ENCODE measurements at places on chromosomes 1 and 21.

GRCh38 chr1:60952612-60953111, 129.7 kb upstream of the NFIA start:
- DNase-seq, result no peak

GRCh38 chr1:236524895-236525184, 1.1 kb downstream of the LGALS8 start:
- no peak for DNase-seq

DNA sequence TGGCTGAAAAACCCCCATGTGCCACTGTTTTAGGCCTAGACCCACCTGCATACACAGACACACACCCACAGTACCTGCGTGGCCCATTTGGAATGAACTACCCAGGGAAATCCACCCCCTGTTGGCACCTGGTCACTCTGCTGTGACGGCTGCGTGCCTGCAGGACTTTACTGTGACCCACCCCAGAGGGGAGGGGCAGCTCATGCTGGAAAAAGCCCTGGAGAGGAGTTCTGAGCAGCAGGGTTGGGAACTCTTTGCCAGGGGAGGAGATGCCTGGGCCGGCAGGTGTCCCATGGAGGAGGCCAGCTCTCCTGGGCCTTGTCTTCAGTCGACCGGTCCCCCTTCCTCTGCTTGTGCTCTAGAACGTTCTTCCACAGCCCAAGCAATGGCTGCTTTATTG, 87.3 kb upstream of the CSF3R start:
- no peak for DNase-seq

- DNase-seq, result no peak
Observed at GRCh38 chr1:162131400-162132321, 62.2 kb downstream of the NOS1AP start.

DNA sequence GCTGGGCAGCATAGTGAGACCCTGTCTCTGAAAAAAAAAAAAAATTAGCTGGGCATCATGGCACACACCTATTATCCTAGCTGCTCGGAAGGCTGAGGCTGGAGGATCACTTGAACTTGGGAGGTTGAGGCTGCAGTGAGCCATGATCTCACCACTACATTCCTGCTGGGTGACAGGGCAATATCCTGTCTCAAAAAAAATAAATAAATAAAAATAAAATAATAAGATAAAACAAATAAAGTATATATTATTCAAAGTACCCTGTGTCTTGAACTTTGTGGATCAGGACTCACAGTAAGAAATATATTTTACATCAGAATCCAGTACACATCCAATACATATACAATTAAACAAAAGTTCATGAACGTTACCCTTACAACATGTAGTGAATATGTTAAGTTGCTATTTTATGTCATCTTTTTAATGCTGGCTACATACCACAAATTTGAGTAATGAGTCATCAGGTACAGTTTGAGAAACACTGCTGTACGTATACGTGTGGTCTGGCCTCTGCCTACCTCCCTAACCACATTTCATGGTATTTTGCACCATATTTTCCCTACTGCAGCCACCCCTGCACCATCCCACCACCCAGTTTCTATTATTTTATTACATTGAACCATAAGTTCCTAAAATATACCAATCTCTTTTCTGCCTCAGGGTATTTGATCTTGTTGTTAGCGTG, 4.4 kb downstream of the NME7 start:
- peak; percentile 82 for DNase-seq

DNA sequence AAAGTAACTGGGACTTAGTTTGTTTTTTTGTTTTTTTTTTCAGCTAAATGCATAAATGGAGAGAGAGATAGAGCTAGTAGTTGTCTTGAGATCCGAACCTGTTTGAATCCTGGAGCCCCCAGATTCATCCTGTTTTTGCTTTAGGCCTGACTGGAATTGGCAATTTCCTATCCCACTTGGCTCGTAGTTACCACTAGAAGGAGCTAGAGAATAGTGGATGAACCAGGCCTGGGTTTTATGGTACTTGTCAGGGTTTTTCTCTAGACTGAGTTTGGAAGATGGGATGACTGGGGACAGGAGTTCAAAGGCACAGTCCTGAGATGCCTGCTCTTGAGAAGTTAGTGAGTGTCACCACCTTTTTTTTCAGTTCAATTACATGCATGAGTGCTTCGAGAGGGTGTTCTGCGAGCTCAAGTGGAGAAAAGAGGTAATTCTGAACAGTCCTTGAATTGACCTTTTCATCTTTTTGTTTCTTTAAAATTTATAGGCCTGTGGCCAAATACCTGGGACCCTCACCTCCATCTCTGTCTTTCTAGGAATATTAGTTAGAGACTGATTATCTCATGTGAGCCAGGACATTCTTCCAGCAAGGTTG, 23.4 kb downstream of the CELF3 start:
- DNase-seq, result peak; percentile 40

DNA sequence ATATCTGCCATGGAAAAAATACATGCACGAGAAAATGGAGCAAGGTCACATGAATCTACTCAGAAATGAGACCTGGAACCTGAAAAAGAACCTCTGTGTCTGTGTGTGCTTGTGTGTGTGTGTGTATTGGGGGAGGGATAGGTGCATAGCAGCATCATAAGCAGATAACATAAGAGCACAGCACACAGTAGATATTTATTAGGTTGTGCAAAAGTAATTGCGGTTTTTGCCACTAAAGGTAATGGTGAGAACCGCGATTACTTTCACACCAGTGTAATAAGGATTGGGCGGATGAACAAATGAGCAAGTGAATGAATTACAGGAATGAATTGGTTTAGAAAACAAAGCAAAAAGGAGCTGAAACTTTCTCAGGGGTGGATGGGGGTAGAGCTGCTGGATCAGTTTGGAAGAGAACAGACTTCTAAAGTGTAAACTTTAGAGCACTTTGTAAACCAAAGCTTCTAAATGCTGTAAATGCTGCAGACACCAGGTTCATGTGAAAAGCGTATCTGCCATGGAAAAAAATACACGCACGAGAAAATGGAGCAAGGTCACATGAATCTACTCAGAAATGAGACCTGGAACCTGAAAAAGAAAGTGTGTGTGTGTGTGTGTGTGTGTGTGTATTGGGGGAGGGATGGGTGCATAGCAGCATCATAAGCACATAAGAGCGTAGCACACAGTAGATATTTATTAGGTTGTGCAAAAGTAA, 156.9 kb downstream of the TOMM20 start:
- DNase-seq, result no peak

- DNase-seq, result peak; percentile 82
Observed at GRCh38 chr1:43671626-43672330, 21.8 kb downstream of the KDM4A start.

DNA sequence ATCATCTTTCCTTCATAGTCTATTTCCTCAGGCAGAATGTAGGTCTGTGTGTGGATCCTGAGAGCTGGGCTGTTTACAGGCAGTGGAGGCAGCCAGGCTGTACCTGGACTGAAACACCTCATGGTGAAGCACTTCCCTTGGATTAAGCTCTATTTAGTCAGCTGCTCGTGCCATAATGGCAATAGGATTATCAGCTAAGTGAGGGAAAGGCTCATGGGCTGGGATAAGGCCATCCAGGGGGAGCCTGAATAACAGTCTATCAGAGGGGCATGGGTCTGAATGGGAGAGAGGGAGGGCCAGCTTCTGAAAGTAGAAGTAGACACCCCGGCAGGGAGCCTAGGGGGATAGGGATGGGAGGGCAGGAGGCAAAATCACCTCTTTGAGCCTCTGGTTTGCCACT, 8.3 kb downstream of the RNASEL start:
- DNase-seq, result no peak

- DNase-seq, result no peak
Observed at GRCh38 chr21:43194303-43195120, 25.7 kb downstream of the CRYAA start.

DNA sequence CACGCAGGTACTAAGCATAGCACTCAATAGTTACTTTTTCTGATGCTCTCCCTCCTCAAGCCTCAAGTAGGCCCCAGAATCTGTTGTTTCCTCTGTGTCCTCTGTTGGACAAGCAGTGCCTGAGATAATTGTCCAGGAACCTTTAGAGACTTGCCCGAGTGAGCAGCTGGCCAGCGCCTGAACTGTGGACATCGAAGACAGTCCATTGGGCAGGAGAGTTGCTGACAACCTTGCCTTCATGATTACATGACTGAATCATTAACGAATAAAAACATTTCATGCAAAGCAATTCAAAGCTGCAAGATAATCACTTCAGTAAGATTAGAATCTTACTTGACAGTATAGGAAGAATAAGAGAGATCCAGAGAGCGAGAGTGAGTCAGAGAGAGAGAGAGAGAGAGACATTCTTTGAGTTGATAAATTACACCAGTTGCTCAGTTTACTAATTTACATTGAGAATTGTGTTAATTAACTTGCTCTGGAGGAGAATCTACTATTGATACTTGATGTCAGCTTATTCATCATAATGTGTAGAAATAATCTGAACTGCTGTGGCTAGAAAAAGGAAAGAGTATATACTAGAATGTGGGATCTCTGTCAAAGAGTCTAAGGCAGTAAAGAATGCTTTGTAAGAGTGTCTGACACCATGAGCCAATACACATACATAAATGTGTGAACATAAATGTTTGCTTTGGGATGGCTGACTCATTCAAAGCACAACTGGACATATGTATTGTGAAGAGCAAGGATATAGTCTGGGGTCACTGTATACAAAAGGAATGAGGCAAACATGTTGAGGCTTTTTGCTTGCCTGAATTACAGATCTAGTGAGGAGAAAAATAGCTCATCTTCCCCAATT, 216.0 kb downstream of the ZNF326 start:
- DNase-seq, result no peak

DNA sequence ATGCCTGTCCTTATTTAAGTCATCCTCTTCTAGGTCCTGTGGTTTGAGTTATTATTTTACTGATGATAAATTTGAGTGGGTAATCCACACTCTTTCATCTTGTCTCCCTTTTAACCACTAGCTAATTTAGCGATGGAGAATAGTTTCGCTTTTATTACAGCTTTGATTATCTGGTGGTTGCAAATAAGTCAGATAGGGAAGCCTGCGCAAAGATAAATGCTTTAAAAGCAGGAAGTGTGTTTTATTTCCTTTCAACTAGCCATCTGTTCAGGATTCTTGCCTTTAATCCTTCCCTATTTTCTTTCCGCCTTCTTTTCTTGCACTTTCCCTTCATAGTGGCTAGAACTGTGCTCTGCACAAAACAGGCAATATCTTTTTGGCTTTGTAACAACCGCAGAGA, 129.0 kb downstream of the TGFB2 start:
- no peak for DNase-seq

DNA sequence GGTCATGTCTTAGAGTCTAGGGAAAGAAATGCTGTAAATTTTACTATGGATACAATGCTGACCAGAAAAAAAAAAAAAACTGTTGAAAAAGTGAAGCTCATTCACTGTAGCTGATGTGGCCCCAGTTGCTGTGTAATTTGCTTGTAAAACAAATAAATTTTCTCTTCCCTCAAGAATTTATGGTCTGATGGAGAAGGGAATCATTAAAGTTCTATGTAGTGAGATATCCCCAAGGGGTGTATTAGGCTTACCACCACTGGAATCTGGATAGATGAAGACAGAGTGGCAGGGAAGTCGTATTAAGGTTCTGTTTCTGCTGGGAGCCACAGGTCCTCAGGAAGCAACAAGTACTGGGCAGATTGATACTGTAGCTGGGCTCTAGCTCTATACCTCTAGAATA, 860.0 kb downstream of the LTN1 start:
- DNase-seq, result peak; percentile 45

DNA sequence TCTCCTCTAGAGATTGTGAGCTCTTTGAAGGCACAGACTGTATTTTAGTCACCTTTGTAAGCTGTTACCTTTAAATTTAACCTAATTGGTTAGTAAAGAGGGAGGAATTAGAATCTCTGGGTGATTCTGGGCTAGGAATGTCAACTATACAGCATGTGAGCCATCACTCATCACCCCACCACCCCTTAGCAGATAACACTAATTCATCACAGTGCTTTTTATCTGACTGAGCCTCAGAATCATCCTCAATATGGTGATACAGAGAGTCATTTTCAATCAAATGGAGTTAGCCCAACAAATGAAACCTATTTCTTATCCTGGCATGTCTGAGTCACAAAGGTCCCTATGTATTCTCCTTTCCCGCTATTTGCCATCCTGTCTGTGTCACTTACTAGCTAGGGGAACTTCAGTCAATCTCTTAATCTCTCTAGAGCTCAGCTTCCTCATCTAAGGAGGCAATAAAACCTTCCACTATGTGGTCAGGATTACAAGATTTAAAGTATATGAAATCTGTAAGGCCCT, 13.3 kb downstream of the KCNJ10 start:
- DNase-seq, result no peak

- peak; percentile 5 for DNase-seq
Observed at GRCh38 chr1:63255153-63255552, 67.2 kb upstream of the FOXD3 start.

DNA sequence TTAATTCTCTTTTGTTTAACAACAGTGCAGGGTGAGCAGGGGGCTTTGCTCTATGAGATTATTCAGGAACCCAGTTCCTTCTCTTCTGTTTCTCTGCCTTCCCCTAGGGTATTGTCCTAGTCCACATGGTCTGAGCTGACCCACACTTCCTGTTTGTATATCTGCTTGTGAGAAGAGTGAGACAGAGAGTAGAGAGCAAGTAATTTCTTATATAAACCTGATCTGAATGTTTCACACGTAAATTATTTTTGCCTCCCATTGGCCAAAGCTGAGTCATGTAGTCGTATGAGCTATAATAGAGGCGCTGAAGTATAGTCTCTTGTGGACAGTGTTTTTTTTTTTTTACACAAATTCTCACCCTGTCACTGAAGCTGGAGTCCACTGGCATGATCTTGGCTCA, 134.2 kb upstream of the SERTAD4 start:
- DNase-seq, result no peak

DNA sequence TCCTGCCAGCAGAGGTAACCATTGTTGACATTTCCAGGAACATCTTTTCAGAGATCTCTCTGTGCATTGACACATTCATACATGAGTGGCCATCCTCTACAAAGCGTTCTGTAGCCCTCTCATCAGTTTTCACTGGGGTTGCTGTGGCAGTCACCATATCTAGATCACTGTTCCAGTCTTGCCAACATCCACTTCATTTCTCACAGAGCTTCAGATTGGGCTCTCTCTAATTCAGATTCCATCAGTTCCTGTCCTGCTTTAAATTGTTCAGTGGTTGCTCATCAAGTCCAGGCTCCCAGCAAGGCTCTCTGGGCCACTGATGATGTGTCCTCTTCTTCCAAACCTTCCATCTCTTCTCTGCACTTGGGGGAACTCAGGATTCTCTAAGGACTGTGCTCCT, 173.7 kb downstream of the KCNJ6 start:
- peak; percentile 60 for DNase-seq

DNA sequence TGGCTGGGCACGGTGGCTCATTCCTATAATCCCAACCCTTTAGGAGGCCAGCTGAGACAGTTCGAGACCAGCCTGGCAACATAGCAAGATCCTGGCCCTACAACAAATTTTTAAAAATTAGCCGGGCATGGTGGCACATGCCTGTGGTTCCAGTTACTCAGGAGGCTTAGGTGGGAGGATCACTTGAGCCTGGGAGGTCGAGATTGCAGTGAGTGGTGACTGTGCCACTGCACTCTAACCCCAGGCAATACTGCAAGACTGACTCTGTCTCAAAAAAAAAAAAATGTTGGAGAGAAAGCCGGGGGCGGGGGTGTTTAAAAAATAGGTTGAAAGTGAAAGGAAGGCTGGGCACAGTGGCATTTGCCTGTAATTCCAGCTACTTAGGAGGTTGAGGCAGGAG, 16.5 kb downstream of the CLDN19 start:
- no peak for DNase-seq
